ENCODE measurements at places on chromosomes 3 and 15. TPM values are rescaled to one million over a fixed set of nuclear protein-coding genes. Genes with fewer than 3 reads are reported as not detected.

GRCh38 chr15:56038015-56038414 is 44.6 kb upstream of the NEDD4 start:
- DNase-seq = no peak

DNA sequence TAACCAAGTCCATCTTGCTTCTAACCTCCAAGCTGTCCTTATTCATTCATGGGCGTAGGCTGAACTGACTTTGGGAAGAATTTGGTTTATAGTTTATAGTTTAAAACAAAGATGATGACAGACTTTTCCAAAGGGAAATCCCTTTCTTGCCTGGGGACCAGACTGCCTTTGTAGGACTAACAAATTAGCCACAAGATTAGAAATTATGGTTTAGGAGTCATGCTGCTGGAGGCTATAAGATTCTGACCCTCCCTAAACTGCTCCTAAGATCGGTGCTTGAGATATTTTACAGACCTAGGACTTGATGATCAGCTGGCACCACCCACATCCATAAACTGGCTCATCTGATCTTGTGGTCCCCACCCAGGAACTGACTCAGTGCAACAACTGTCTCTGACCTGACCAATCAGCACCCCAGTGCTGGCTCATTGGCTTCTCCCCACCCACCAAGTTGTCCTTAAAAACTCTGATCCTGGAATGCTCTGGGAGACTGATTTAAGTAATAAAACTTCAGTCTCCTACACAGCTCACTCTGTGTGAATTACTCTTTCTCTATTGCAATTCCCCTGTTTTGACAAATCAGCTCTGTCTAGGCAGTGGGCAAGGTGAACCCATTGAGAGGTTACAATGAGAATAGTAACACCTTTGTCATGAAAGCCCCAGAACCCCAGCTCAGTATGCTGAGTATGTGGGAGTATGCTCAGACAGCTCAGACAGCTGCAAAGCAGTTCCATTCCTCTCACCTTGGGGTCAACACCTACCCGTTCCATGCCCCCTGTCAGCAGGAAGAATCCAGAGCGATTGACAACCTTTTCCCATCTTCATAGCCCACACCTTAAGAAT is 51.6 kb upstream of the C15orf39 start:
- DNase-seq = no peak

DNA sequence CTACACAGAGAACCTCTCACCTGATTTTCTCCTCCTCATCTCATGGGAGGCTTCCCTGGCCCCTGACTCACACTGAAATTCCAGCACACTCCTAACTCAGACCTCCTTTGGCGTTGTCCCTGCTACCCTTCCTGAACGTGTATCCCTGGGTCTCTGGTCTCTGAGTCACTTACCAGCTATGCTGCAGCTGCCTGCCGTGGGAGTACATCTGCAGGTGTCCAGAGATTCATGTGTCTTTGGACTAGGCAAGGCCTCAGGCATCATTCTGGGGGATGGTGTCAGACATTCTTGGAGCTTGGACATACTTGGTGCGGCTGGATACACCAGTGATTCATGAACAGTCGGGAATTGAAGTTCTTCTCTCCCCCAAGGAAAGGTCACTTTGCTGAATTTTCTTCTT is 148.8 kb upstream of the TRIM42 start:
- no peak for DNase-seq

Gene GOLGA6D
- total RNA-seq = 0.18 TPM

- DNase-seq = no peak
Observed at GRCh38 chr3:10975695-10976234, 16.8 kb upstream of the SLC6A1 start.

Gene CLEC3B
- total RNA-seq = 1.2 TPM

DNA sequence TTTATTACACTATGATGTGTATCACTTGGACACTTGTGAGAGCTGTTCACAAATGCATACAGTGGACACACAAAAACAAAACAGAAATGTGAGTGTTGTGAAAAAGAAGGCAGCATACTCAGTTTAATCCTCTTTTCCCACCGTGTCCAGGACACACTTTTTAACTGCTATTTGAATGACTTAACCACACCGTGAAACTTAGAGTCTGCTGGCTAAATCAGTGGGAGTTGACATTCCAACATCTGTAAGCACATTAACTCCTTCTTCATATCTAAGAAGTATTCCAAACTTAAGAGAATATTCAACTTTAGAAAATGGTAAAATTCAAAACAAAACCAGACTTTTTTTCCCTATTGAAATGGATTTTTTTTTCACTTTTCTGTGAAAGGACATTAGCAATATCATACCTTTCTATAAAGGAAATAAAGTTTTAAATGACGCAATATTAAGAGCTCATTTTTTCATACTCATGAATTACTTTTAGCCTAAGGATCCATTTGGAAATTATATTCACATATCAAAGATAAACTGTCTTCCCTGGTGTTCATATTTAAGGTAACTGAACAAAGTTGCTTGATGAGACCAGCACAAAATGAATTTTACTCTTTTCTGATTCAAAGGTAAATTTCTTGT is 316.6 kb downstream of the RBMS3 start:
- no peak for DNase-seq

DNA sequence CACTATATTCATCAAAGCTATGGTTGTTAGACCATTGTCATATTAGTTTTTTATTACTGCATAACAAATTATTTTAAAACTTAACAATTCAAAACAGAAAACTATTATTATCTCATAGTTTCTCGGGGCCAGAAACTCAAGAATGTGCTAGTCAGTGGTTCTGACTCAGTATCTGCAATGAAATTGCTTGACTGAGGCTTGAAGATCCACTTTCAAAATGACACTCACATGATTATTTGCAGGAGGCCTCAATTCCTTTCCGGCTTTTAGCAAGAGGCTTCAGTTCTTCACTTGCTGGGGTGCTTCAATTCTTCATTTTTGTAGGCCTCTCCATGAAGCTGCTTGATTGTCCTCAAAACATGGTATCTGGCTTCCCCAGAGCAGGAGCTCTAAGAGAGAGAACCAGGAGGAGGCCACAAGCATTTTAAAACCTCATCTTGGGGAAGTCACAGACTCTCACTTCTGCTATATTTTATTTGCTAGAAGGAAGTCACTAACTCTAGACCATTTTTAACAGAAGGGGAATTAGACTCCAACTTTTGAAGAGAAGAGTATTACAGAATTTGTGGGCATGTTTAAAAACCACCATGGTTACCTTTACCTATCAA is 383.7 kb downstream of the MFSD1 start:
- no peak for DNase-seq

GRCh38 chr3:139295040-139295439 is 48.8 kb upstream of the MRPS22 start:
- no peak for DNase-seq

GRCh38 chr3:98657457-98657856 is 64.0 kb upstream of the CPOX start:
- DNase-seq = peak; percentile 45

- no peak for DNase-seq
Observed at GRCh38 chr3:54536450-54536849, 391.4 kb downstream of the LRTM1 start.
